ENCODE measurements at places on chromosomes 6 and 20.

GRCh38 chr6:2817903-2818443 lies 23.7 kb downstream of the SERPINB1 start:
- no peaks in the 10 kb centered on the region for H3K4me1 ChIP-seq
- H3K27me3 ChIP-seq, result no peaks in the 10 kb centered on the region
- no peak for DNase-seq
- H3K36me3 ChIP-seq, result peaks cover 6% of the 10 kb centered on the region
- H3K27ac ChIP-seq, result no peak overlapping the region

DNA sequence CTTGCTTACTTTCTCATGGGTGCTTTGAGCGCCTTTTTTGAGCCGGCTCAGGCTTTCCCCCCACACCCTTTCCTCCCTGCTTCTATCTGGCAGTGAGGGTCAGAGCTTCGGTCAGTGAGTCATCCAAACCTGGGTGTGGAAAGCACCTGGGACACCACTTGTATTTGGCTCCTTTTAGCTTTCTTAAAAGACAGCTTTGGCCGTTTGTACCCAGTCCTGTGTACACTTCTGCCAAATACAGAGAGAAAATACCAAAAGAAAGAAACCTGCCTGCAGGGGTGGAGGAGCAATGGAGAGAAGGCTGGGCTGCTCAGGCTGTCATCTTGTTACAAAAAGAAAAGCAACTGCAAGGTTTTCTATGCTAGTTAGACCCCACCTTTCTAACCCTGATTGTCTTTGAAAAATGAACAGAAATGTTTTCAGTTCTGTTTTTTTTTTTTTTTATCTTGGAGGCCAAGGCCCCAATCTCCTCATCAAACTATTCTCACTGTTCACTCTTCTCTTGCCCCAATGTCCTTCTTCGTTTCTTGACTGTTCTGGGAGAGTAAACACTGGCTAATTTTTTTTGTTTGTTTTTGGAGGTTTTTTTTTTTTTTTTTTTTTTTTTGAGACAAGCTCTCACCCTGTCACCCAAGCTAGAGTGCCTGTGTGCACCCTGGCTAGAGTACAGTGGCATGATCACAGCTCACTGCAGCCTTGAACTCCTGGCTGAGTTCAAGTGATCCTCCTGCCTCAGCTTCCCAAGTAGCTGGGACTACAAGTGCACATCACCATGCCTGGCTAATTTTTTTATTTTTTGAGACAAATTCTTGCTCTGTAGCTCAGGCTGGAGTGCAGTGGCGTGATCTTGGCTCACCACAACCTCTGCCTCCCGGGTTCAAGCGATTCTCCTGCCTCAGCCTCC lies 76.4 kb downstream of the SSR1 start:
- DNase-seq, result no peak
- peak overlapping the region; percentile 35 for H3K4me3 ChIP-seq
- H3K27me3 ChIP-seq, result no peaks in the 10 kb centered on the region
- peaks cover 48% of the 10 kb centered on the region for H3K4me1 ChIP-seq

- H3K36me3 ChIP-seq, result peaks cover 15% of the 10 kb centered on the region
- no peaks in the 10 kb centered on the region for H3K27me3 ChIP-seq
- H3K27ac ChIP-seq, result no peak overlapping the region
- no peaks in the 10 kb centered on the region for H3K4me1 ChIP-seq
These were observed 81.6 kb downstream of the DNAAF9 start for GRCh38 chr20:3325864-3326263.

DNA sequence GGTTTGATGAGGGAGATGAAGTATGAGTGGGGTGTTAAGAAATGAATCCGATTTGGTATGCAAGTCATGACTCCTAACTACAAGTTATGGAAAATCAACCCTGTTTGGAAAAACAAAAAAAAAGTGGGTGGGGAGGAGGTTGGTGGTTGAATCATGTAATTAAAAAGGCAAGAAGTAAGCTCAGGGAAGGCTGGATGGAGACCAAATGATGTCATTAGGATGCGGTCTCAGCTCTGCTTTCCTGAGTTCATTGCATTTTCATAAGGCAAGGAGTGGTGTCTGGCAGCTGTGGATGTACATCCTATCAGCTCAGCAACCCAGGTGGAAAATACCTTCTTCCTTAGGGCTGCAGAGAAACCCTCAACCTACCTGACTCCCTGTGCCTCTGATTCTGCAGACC lies 60.4 kb upstream of the AKAP12 start:
- peaks cover 23% of the 10 kb centered on the region for H3K27me3 ChIP-seq
- H3K27ac ChIP-seq, result no peak overlapping the region
- no peaks in the 10 kb centered on the region for H3K36me3 ChIP-seq
- H3K4me3 ChIP-seq, result no peak overlapping the region
- no peaks in the 10 kb centered on the region for H3K4me1 ChIP-seq

DNA sequence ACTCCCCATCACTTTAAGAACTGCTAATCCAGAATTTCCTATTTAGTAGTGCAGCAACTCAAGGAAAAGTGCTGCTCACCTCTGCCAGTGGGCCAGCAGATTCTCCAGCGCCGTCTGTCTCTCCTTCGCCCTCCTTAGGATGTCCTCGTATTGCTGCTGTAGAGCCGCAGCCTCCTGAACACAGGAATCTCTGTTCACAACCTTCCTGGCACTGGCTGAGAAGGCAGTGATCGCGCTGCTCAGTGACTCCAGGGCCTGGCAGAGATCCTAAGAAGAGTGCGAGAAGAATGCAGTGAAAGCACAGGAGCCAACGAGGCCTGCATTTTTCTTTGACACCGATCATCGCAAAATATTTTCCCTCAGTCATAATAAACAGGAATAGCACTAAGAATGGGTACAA lies 209.0 kb downstream of the SYNE1 start:
- no peaks in the 10 kb centered on the region for H3K4me1 ChIP-seq
- no peaks in the 10 kb centered on the region for H3K27me3 ChIP-seq
- H3K36me3 ChIP-seq, result no peaks in the 10 kb centered on the region
- no peak overlapping the region for H3K27ac ChIP-seq

GRCh38 chr20:57770852-57771720 lies 61.3 kb upstream of the PMEPA1 start:
- H3K27ac ChIP-seq, result no peak overlapping the region
- H3K36me3 ChIP-seq, result no peaks in the 10 kb centered on the region
- H3K4me1 ChIP-seq, result no peaks in the 10 kb centered on the region

GRCh38 chr6:51382847-51383246 lies 564.2 kb downstream of the TFAP2B start:
- no peak for DNase-seq
- no peaks in the 10 kb centered on the region for H3K36me3 ChIP-seq
- H3K4me1 ChIP-seq, result no peaks in the 10 kb centered on the region
- H3K27me3 ChIP-seq, result no peaks in the 10 kb centered on the region
- H3K4me3 ChIP-seq, result no peak overlapping the region

- no peak overlapping the region for H3K27ac ChIP-seq
- no peaks in the 10 kb centered on the region for H3K4me1 ChIP-seq
- peaks cover 17% of the 10 kb centered on the region for H3K27me3 ChIP-seq
- no peaks in the 10 kb centered on the region for H3K36me3 ChIP-seq
- DNase-seq, result no peak
These were observed 78.4 kb upstream of the MLN start for GRCh38 chr6:33882154-33882553.

DNA sequence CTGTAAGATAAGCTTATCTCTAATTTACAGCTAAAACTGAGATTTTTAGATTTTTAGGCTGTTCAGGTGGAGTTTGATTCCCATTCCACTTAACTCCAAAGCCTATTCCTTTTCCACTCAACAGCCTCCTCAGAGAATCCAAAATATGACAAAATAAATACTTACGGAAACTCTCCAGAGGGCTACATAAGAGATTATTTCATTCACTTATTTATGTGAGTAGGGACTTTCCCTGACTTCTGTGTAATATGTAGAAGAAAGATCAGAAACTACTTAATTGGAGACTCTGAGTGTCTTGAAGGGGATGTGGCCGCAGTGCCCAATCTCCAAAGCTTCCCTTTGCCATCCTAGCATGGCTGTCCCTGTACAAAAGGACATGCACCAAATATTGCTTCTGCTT lies 72.1 kb upstream of the ISM1 start:
- H3K4me3 ChIP-seq, result no peak overlapping the region
- DNase-seq, result no peak
- no peaks in the 10 kb centered on the region for H3K27me3 ChIP-seq
- H3K36me3 ChIP-seq, result no peaks in the 10 kb centered on the region

All from activated B cell treated with CpG ODN at 0.5 μM for 24 hours (primary cell).